ENCODE measurements at places on chromosomes 2 and 18. TPM values are rescaled to one million over a fixed set of nuclear protein-coding genes. Genes with fewer than 3 reads are reported as not detected.

Gene INO80D
- 33.9 TPM for total RNA-seq

Gene NEUROD1
- total RNA-seq = not detected

Gene DPP4
- total RNA-seq = 4.1 TPM

Gene SPC25
- 23.4 TPM for total RNA-seq

Gene MC5R
- not detected for total RNA-seq

Measured in GM23338 (cell line).